ENCODE measurements at places on chromosomes 2 and 18.

DNA sequence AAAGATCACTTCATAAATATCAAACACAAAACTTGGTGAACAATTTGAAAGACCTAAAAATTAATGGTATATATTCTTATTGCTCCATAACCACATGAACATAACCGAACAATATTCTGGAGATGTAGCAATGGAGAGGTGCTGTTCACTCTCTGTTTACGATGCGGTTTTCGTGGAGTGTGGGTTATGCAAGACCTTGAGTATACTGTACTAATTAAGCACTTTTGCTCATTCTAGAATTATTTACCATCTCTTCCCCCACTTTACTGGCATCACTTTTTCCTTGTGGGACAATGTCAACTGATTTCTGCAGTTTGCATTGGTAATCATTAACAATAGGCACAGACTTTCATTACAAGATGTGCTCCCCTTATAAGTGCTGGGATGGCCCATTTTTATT is 97.6 kb downstream of the RAPH1 start:
- DNase-seq, result no peak

DNA sequence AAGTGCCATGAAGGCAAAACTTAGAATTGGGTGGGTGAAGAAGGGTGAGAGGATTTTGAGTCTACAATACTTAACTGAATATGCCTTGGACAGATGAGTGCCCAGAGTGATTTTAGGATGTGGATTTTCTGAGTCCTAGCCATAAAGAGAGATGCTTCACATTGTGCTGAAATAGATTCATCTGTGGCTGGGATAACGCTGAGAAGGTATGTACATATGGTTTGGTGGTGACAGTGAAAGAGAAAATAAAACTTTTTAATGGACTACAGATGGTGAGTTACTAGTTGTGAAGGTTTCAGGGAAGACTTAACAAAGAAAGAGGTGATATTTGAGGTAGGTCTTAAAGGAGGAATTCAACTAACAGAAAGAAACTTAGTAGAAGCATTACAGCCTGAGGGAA is 265.8 kb downstream of the AKAIN1 start:
- no peak for DNase-seq

DNA sequence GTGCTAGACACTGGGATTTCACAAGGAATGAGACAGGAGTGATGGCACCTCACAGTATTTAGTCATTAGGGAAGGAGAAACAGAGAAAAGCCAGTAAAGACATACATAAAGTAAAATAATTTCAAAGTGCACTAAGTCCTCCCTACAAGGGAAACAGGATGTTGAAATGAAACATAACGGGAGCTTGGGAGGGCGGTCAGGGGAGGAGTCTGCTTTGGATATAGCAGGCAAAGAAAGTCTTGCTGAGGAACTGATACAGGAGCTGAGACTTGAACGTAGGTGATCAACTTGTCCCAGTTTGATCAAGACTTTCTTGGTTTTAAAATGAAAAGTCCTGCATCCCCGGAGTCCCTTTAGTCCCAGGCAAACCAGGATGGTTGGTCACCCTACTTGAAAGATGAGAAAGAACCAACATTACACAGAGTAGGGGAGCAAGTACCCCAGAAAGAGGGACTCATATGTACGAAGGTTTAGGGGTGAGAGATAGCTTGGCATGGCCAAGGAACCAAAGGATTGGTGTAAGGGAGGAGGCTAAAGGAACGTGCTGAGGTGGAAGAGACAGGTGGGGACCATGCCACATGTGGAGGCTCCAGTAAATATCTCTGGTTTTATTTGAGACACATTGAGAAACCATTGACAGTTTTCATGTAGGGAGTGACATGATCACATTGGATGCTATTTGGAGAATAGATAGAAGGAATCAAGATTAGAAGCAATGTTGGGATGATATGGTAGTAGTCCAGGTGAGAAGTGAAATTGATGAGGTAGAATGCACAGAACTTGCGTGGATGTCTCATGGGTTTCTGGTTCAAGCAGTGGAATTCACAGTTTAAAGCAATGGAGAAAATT is 28.4 kb downstream of the FBXO48 start:
- DNase-seq, result no peak

GRCh38 chr2:215384710-215385109 is 51.2 kb downstream of the FN1 start:
- DNase-seq, result no peak

GRCh38 chr2:73291461-73292315 is 1.7 kb downstream of the EGR4 start:
- no peak for DNase-seq

GRCh38 chr2:235579128-235579527 is 85.3 kb downstream of the AGAP1 start:
- DNase-seq, result no peak

- DNase-seq, result no peak
These were observed 62.4 kb upstream of the GCFC2 start for GRCh38 chr2:75772908-75773630.

DNA sequence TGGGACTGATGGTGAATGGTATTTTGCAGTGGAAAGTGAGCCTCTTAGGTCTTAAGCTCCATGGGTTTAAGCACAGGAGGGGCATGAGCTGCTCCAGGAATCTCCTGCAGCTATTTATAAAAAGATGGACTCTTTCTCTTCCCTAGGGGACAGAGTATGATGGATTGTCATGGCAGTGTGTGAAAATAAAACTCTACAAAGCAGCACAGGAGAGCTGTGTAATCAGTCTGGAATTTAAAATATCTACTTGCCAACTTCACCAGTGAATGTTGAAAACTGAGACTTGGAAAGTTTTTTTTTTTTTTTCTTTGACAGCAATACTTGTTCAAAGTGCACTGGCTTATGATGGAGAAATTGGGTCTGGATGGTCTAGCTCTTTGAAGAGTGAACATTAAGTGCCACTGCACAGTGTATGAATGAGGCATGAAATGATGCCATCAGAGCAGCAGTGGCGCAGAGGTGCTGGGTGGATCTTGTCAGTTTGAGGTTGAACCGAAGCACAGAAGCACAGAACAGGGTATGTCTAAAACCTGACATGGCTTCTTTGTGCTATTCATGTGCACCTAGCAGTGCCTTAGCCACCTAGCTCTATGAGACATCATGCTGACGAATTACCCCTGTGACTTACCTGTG is 245.4 kb downstream of the PTPRM start:
- no peak for DNase-seq

- DNase-seq, result no peak
These were observed 82.9 kb downstream of the ACTR3 start for GRCh38 chr2:113972766-113973165.

DNA sequence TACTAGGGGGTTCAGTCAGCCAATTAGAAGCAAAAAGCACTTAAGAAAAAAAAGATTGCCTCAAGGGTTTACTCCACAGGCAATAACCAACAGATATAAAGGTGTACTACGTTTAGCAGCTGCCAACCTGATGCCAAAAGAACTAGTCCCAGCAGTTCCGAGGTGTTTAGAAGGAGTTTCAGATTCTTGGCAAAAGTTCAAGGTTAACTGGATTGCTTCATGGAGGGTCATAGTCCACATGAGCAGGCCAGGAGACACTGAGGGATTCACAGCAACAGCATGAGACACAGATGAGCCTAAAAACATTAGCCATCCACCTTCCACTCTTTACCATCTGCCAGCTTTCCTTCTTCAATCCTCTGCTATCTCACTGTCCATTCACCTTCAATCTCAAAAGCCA is 4.9 kb upstream of the DNAH7 start:
- no peak for DNase-seq

DNA sequence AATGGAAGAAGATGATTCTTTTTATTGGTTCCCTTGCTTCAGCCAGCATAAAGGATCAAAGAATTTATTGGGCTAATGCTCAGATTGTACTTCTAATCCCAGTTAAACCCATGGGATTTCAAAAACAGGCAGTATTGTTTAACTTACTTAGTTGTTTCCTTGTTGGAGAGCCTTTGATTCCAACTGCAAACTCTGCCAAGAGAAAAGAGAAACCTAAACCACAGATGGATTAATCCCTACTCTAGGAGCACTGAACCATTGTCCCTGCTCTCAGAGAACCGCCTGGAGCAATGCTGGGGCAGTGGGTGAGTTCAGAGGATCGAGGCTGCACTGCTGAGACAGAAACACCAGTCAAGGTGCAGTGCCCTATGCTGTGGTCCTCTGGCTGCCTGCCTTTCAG is 44.9 kb upstream of the SIGLEC15 start:
- DNase-seq, result no peak

GRCh38 chr2:34004936-34005335 is 405.8 kb upstream of the FAM98A start:
- no peak for DNase-seq

GRCh38 chr18:9771977-9772660 is 64.0 kb downstream of the RAB31 start:
- no peak for DNase-seq

DNA sequence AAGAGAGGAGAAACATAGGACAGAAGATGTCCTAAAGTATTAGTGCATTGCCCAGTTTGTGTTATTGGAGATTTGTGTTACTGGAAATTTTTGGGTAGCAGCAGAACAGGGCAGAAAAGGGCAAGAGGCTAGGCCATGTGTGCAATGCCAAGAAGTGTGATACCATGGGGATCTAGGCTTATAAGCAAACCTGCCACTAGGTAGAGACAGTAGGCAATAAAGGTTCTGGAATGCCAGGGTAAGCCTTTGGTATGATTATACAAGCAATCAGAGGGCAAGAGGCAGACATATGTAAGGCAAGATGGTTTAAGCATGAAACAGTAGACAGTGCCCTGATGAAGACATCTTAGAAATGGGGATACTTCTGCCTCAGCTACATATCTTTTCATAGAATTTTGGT is 12.3 kb upstream of the CERS6 start:
- no peak for DNase-seq

GRCh38 chr2:7835693-7836680 is 845.9 kb upstream of the ID2 start:
- no peak for DNase-seq

DNA sequence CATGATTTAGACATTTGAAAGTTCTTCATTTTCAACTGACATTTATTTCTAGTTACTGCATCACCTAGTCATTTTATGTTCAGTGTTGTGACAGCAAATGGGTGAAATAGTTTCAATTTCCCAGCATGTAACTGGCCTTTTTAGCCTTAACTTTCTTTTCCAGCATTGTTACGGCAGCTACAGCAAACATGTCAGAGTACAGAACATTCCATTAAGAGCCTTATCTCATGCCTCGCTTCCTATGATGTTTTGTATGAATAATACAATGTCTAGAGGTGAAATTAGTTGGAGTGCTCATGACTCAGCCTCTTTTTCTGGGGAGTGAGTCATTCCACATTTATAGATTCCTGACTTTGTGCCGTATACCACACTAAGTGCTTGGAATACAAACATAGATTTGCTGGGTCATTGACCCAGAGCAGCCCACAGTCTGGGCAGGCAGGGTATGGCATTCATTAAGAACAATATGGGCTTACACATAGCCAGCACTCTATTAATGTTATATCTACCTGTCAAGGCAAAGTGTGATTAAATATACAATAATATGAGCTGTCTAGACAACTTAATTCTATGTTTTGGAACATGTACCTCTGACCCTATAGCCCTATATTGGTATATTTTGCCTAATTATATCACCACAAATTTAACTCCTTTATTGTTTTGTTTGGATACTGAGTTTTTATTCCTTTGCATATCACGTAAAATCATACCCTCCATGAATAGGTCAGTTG is 72.2 kb downstream of the MAP2 start:
- no peak for DNase-seq

DNA sequence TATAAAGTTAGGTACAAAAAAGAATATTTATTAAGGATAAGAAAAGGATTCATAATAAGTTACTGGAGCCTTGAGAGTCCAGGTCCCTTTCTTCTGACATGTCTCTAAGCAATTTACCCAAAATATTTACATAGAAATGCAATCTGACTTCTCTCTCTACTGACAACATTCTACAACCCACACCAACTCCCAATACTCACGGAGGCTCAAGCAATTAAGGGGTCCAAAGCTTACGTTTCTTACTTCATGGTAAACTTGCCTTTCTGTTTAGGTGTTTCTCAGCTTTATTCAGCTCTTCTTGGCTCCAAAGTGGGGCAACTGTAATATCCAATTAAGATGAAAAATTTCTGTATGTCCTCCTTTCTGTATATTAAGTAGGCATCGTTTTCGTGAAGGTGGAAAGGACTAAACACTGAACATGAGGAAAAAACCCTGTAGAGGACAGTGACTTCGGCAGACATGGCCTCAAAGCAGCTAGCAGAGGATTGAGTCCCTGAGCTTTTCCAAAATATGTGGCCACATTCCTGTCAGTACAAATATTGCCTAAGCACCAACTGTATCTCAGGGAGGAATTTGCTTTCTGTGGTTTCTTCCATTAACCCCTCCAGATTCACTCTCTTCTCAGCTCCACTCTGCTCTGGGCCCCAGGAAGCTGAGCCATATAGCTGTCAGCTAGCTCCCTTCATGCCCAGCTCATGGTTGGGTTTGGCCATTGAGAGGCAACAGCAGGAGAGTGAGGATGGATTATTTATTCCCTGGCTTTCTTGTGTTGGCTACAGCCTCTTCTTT is 67.9 kb upstream of the GLS start:
- no peak for DNase-seq

GRCh38 chr18:63843008-63843407 is 44.5 kb upstream of the SERPINB2 start:
- DNase-seq, result no peak

GRCh38 chr2:241769819-241770184 is 6.8 kb upstream of the GAL3ST2 start:
- DNase-seq, result no peak

- DNase-seq, result no peak
These were observed 163.5 kb downstream of the UXS1 start for GRCh38 chr2:106030287-106031268.

DNA sequence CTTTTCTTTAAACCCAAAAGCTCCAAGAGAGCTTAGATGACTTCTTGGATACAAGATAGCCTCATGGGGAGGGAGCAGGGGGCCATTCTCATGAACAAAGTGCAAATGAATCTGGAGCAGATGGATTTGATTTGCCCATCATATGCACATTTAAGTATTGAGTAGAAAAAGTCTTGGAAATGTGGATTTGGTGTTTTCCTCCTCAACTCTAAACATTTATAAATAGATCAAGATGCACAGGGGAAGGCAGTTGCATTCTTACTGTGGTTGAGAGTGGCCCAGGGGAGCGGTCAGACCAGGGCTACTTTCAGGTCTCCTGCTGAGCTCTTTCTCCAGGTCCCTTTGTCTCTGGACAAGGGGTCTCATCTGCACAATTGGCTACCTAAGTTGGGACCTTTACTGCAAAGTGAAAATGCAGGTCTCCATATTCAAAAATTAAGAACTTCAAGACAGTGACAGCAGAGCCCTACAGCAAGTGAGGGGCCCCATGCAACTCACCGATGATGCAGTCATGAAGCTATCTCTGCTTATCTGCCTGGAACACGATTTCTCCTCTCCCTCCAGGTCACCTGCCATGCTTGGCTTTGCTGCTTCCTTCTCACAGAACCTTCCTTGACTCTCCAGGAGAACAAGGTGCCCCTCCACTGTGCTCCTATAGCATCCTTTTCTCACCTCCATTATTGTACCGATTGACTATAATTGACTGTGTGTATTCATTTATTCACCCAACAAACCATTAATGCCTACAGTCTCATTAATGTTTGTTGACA is 145.4 kb downstream of the LPIN1 start:
- DNase-seq, result no peak

- DNase-seq, result no peak
These were observed 32.7 kb downstream of the NLRC4 start for GRCh38 chr2:32231959-32232358.

Data from effector CD8-positive, alpha-beta T cell (primary cell).